ENCODE measurements at places on chromosomes 11 and 22.
A peak's percentile ranks its signal among the peaks of the same experiment; 100 is the strongest.

- no peaks in the 10 kb centered on the region for H3K36me3 ChIP-seq
- no peak overlapping the region for H3K4me3 ChIP-seq
- DNase-seq = no peak
- H3K27me3 ChIP-seq = no peaks in the 10 kb centered on the region
These were observed 776.1 kb downstream of the BRD1 start for GRCh38 chr22:49051491-49052022.

GRCh38 chr11:72863916-72864315 is 49.7 kb downstream of the ATG16L2 start:
- DNase-seq = no peak
- H3K27me3 ChIP-seq = no peaks in the 10 kb centered on the region
- no peak overlapping the region for H3K27ac ChIP-seq
- H3K36me3 ChIP-seq = peaks cover 34% of the 10 kb centered on the region
- no peak overlapping the region for H3K4me3 ChIP-seq
- no peaks in the 10 kb centered on the region for H3K4me1 ChIP-seq

DNA sequence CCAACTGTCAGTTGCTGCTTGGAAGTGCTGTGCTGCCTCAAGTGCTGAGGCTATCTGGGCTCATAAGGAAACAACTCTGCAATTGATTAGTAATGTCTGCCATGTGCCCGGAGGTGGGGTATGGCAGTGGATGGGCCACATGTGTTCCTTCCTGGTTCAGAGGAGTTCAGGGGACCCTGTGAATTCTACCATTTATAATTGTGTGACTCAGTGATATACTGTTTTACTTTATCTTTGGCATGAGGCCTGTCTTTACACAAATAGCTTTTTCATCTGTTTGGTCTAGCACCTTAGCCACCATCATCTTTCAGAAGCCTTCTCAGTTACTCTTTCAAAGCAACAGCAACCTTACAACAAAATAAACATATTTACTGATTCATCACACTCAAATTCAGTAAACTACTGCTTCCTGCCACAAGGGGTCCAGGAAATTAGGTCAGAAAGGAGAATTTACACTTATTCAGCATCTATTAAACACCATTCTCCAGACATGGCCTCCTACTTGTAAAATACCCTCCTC is 20.9 kb downstream of the DKK3 start:
- no peaks in the 10 kb centered on the region for H3K4me1 ChIP-seq
- DNase-seq = peak; percentile 19
- H3K27ac ChIP-seq = no peak overlapping the region
- no peaks in the 10 kb centered on the region for H3K36me3 ChIP-seq
- no peak overlapping the region for H3K4me3 ChIP-seq

DNA sequence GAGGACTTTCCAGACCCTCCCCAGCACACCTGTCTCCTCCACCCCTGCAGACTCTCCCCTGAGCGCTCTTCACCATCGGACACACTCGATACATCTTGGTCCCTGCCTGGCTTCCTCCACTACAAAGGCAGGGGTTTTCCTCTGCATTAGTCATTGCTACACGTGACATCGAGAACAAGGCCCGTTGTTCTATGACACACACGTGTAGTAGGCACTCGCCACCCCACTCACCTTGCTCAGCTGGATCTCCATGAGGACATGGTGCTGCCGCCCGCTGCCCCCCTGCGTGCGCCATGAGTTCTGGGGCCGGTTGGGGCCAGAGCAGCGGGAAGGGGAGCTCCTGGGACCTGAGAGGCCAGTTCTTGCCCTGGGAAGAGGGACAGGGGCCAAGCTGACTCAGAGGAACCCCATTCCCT is 16.7 kb downstream of the ATG2A start:
- H3K4me1 ChIP-seq = peaks cover 17% of the 10 kb centered on the region
- peak; percentile 73 for DNase-seq
- peaks cover 33% of the 10 kb centered on the region for H3K36me3 ChIP-seq
- H3K27me3 ChIP-seq = no peaks in the 10 kb centered on the region
- H3K4me3 ChIP-seq = peak overlapping the region; percentile 32

DNA sequence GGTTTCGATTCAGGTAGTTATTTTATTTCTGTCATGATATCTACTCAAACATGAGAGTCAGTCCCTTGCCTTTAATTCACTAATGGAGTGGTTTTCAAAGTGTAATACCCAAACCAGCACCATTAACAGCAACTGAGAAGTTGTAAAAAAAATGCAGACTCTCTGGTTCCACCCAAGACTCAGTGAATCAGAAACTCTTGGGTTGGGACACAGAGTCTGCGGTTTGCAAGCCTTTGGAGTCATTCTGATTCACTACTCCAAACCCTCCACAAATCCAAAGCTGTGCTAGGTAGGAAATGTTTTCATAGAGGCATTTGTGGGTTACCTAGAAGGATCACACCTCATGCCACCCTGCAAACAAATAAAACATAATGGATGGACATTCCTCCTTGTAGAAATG is 340.1 kb downstream of the NTM start:
- H3K27ac ChIP-seq = no peak overlapping the region
- no peak overlapping the region for H3K4me3 ChIP-seq
- no peaks in the 10 kb centered on the region for H3K36me3 ChIP-seq
- no peaks in the 10 kb centered on the region for H3K4me1 ChIP-seq
- no peak for DNase-seq

DNA sequence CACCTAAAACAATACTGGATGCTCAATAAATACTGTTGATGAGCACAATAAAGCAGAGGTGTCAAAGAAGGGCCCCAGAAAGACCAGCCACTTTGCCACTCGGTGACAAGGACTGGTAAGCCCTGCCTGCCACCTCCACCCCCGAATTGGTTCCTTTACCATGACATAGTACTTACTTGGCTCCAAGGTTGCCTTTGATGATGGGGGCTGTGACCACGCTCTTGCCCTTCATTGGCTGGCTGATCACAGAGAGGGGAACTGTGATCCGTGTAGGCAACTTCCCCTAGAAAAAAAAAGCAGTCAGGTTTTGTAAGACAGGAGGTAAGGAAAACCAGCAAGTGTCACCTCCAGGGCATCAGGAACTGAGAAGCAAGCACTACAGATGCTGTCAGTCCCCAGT is 29.7 kb downstream of the NFRKB start:
- H3K27ac ChIP-seq = no peak overlapping the region
- peaks cover 6% of the 10 kb centered on the region for H3K4me1 ChIP-seq
- no peak for DNase-seq
- H3K27me3 ChIP-seq = no peaks in the 10 kb centered on the region

GRCh38 chr11:36300650-36301049 is 4.6 kb downstream of the PRR5L start:
- H3K4me3 ChIP-seq = no peak overlapping the region
- no peaks in the 10 kb centered on the region for H3K4me1 ChIP-seq
- H3K27ac ChIP-seq = no peak overlapping the region

DNA sequence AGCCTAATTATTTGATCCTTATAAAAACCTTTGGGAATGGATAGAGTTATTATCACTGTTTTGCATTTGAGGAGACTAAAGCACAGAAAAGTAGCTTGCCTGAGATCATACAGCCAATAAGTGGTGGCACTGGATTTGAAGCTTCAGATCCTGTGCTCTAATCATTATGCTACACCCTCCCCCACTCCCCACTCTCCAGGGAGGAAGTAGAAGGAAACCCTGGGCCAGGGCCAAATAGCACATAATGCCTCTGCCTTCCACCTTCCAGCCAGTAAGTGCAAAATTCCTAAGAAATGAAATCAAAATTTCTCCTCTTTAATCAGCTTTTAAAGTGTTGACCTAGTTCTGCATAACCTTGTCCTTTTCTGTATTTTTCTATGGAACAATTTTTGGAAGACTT is 61.6 kb downstream of the SIK2 start:
- H3K4me3 ChIP-seq = no peak overlapping the region
- no peak overlapping the region for H3K27ac ChIP-seq
- H3K4me1 ChIP-seq = no peaks in the 10 kb centered on the region
- no peak for DNase-seq
- H3K27me3 ChIP-seq = no peaks in the 10 kb centered on the region

- DNase-seq = peak; percentile 58
- peaks cover 5% of the 10 kb centered on the region for H3K4me1 ChIP-seq
- H3K4me3 ChIP-seq = no peak overlapping the region
- no peaks in the 10 kb centered on the region for H3K36me3 ChIP-seq
These were observed 27.8 kb upstream of the PPARA start for GRCh38 chr22:46122511-46122971.

DNA sequence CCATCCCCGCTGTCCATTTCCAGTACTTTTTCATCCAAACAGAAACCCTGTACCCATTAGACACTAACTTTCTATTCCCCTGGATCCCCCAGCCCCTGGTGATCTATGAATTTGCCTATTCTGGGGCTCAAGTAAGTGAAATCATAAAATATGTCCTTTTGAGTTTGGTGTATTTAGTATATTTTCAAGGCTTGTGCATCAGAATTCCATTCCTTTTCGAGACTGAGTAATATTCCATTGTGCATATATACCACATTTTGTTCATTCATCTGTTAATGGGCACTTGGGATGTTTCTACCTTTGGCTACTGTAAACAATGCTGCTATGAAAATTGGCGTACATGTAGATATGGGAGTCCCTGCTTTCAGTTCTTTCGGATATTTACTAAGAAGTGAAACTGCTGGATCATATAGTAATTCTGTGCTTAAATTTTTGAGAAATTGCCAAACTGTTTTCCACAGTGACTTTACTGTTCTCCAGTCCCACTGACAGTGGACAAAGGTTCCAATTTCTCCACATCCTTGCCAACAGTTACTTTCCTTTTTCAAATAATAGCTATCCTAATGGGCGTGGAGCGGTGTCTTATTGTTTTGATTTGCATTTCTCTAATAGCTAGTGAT is 16.1 kb downstream of the APLP2 start:
- peaks cover 18% of the 10 kb centered on the region for H3K4me1 ChIP-seq
- no peaks in the 10 kb centered on the region for H3K27me3 ChIP-seq
- H3K36me3 ChIP-seq = no peaks in the 10 kb centered on the region

GRCh38 chr11:16809886-16810668 is 71.6 kb downstream of the C11orf58 start:
- no peak for DNase-seq
- no peaks in the 10 kb centered on the region for H3K4me1 ChIP-seq
- H3K4me3 ChIP-seq = no peak overlapping the region
- no peak overlapping the region for H3K27ac ChIP-seq

- H3K4me1 ChIP-seq = peaks cover 54% of the 10 kb centered on the region
- H3K4me3 ChIP-seq = peak overlapping the region; percentile 37
- no peak for DNase-seq
- H3K36me3 ChIP-seq = no peaks in the 10 kb centered on the region
These were observed 1.1 kb downstream of the KCNQ1 start for GRCh38 chr11:2445746-2446551.

DNA sequence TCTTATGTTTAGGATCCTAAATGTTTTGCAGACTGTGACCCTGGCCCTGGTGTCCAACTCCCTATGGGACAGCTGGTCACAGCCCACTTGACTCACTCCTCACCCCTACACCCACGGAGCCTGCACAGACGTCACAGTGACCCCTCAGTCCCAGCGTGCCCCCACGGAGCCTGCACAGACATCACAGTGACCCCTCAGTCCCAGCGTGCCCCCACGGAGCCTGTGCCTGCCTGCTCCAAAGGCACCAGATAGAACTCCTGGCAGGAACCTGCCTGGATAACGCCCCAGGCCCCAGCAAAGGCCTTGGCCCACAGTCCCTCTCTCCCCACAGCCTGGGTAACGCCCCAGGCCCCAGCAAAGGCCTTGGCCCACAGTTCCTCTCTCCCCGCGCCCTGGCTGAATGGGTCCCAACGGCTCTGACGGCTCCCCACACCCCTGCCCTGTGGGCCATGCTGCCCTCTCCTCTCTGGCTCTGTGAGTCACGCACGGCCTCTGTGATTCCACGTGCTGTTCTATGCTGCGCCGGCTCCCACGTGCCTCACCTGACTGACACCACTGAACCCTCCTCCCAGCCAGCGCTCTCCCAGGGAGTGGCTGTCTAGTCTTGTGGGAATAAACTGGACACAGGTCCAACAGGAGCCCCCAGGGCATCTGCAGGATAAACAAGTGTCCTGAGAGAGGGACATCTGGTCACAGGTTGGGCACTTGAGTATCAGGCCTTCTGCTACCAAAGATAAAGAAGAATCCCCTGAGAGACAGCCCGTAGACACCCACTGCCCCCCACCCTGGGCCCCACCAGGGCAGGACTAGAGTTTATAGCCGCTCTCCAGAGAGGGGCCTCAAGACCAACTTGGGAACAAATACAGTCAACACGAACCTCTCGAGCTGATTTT is 250.3 kb downstream of the BRD1 start:
- no peaks in the 10 kb centered on the region for H3K27me3 ChIP-seq
- H3K4me1 ChIP-seq = no peaks in the 10 kb centered on the region
- no peaks in the 10 kb centered on the region for H3K36me3 ChIP-seq
- H3K4me3 ChIP-seq = no peak overlapping the region

DNA sequence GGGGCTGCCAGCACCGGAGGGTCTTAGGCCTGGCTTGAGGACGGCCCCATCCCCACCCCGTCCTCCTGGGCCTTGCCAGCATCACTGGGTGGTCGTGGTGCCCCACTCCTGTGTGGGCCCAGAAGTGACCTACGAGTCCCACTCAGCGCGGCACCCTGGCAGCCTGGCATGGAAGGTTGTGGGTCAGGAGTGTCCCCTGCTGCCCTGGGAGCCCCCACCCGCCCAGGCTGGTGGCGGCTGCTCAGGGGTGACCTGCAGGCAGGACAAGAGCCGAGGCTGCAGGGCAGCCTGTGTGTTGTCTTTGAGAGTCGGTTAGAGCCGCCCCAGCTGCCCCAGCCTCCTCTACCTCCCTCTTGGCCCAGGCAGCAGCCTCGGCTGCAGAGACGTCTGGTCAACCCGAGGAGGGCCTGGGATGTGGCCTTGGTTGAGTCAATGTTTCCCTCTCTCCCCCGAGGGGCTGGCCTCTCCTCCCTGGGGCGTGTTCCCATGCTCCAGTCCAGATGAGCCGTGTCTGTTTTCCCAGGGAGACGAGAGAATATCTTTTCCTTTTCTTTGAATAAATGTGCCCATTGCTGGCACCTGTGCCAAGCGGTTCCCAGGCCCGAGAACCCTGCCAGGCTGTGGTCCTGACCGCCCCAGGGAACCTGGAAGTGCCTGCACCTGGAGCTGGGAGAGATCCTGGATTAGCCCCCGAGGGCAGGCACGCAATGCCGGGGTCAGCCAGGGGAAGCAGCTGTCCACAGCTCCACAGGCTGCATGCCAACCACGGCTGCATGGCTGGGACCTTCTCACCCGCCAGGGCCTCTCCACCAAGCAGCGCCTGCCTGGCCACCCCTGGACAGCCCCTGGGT is 35.7 kb upstream of the MUC5AC start:
- H3K27ac ChIP-seq = no peak overlapping the region
- no peak for DNase-seq
- no peaks in the 10 kb centered on the region for H3K27me3 ChIP-seq
- no peaks in the 10 kb centered on the region for H3K36me3 ChIP-seq

Data from CD4-positive, CD25-positive, alpha-beta regulatory T cell (primary cell).